NCI-H1436 (cell line): ENCODE measurements at places on chromosomes 4 and X.

- DNase-seq = no peak
These were observed 14.1 kb upstream of the PAPSS1 start for GRCh38 chr4:107734120-107734519.

DNA sequence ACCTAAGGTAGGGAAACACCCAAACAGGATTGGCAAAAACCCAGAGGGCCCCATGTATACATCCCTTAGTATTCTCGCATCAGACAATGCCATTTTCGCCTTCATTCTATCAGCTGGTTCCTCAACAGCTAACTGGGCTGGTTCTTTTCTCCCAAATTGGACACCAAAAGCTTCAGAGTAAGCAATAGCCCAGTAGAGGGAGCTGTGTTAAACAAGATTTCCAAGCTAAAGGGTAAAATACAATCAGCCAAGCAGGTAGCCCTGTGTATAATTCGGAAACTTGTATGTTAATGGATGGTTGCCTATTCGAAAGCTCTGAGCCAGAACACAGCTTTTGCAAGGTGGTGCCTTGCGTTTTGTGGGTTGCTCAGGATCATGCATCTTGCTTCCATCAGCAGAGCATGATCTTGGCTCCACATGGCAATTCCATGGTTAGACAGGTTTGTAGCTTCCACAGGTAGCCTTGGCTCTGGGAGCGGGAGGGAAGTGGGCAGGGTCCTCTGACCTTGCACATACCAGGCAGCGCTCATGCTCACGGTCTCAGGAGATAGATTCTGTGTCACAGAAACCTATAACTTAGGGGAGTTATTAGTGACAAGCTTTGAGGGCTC, 115.2 kb upstream of the LNX1 start:
- peak; percentile 14 for DNase-seq

GRCh38 chrX:18676470-18676869, 4.6 kb upstream of the RS1 start:
- no peak for DNase-seq

DNA sequence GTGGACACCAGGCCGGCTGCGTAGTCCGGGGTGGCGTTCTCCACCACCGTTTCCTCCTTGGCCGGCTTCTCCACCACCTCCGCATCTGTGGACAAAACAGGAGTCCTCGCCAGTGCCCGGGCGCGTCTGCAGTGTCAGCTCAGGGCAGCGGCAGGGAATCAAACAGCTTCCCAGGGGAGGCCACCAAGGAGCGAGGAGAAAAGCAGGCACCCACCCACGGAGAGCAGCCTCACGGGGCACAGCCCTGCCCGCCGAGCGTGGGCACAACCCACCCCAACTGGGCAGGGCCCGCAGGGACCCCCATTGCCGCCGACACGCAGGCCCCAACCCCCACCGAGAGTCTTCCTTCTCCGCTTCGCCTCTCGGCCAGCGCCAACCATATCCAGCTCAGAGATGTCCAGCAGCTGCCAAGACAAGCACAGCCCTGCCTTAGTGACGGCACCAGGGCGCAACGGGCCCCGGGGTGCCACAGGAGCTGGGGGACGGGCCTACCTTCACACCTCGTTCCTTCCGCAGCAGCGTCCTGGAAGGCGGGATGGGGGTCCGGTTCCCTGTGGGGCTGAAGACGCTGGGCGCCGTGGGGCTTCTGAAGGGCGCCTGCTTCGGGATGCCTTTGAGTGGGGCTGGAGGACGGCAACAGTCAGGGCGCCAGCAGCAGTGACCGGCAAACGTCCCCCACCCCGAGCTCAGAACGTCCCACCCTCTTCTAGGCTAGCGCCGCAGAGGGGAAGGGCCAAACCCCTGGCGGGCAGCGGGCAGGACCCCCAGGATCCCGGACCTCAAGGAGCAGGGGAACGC, 22.8 kb downstream of the NELFA start:
- no peak for DNase-seq

GRCh38 chrX:109782994-109783700, 50.1 kb upstream of the ACSL4 start:
- DNase-seq = no peak
